ENCODE measurements at places on chromosomes 6 and 20. TPM values are rescaled to one million over a fixed set of nuclear protein-coding genes. Genes with fewer than 3 reads are reported as not detected.

DNA sequence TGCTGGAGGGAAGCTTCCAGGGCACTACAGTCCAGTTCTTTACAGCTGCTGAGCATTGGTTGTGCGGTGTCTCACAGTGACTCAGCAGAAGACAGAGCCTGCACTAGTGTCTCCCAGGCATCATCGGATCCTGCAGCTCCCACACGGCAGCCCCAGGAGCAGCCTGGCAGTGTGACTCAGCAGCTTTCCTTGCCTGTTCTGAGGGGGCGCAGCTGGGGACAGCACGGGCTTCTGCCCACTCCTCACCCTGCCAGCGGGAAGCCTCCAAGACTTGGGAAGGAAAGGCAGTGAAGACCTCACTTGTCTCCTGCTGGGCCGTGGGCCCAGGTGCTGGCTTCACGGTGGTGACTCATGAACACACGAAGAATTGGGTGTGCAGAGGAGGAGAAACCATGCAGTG, 165.4 kb downstream of the SYNDIG1 start:
- peak; percentile 85 for DNase-seq

DNA sequence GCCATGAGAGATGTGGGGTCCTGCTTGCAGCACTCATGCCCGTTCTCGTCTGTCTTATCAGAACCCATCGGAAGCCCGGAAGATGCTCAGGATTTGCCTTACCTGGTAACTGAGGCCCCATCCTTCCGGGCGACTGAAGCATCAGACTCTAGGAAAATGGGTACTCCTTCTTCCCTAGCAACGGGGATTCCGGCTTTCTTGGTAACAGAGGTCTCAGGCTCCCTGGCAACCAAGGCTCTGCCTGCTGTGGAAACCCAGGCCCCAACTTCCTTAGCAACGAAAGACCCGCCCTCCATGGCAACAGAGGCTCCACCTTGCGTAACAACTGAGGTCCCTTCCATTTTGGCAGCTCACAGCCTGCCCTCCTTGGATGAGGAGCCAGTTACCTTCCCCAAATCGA, 8.3 kb downstream of the PI16 start:
- peak; percentile 61 for DNase-seq

DNA sequence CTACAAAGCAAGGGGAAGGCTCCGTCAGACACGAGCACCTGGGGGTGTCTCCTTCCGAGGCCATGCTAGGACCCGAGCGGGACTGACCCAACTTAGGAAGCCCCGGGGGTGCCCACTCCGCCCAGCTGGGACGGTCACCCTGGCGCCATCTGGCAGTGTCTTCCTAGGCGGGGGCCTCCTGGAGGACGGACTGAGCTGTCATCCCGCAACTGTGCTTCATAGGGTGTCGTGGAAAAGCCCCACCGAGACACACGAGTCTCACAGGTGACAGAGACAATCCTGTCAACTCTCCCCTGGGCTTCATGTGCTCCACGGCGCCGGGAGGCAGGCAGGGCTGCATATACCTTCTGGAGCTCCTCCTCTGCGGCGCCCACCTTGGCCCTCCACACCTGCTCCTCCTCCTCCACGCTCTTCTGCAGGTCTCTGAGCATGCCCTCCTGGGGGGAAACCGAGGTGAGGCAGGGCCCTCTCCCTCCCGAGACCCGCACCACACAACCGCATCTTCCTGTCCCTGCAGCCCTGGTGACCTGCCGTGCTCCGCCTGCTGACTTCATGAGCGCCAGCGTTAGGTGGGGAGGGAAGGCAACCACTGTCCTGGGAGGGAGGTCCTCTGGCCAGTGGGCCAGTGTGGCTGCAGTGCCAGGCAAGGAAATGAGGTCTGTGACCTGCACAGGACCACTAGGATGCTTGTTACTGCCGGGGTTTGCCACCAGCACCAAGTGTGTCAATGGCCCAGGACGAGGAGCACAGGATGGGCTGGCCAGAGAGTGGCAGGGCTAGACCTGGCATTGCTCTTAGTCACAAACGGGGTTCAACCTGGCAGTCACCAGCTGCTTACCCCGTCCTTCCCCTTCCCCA, 50.7 kb downstream of the DSTN start:
- DNase-seq: no peak

DNA sequence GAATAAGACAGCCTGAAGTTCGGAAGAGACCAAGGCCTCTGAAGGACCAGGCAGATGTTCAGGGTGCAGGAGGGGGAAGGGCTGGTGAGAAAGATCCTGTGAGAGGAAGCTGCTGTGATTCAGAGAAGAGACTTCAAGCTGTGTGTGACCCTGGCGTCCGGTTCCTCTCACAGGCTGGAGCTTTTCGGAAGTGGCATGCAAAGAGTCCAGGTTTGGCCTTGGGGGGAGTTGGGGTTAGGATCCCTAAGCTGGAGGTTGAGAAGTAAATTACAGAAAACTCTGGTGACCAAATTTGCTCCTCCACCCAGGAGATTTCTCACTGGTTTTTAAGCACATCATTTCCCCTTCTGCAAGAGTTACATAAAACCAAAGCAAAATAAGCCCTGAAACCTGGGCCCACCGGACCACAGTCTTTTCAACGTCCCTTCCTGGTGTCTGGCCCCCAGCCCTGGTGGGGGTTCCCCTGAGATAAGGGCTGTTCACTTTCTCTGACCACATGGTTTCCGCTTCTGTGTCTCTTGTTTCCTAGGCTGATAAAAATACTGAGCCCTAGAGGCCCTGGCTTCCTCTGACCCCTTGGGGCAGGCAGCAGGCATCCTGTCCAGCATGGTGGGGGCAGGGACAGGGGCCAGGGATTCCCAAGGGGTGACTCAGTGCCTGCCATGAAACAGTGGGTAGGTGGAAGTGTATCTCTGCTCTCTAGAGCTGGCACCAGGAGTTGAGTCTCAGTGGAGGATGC, 12.0 kb upstream of the LTA start:
- DNase-seq: no peak

GRCh38 chr6:168741305-168741704, 300.3 kb downstream of the SMOC2 start:
- no peak for DNase-seq

- no peak for DNase-seq
Measured at GRCh38 chr6:116461331-116461931, at the start of gene CALHM6. Gene CALHM6, plus strand, starts transcription at chr6:116461375. Its CDS starts 555 bp downstream, at chr6:116461930.

DNA sequence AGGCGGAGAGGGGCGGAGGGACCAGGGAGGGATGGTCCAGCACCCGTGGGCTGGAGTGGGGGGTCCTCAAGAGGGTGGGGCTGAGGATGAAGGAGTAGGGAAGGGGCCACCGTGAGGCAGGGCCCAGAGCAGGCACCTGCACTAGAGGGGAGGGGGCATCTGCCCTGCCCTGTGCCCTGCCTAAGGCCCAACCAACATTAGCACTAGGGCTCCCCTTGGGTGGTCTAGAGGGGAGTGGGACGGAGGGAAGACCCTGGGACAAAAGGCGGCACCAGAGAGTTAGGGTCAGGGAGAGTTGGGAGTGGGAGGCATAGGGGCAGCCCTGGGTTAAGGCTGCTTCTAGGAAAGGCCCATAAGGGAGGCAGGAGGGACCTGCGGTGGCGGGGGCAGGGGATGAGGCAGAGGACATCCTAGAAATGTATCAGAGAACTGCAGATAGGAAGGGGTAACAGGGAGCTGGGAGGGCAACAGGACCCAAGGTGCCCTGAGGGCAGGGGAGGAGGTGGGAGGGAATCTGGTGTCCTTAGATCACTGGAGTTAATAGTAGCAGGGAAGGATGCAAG, 24.5 kb downstream of the HLA-F start:
- DNase-seq: no peak

- DNase-seq: no peak
Measured at GRCh38 chr6:169813969-169814368, 62.5 kb downstream of the ERMARD start.

GRCh38 chr6:143578054-143578453, 66.5 kb upstream of the FUCA2 start:
- DNase-seq: no peak

DNA sequence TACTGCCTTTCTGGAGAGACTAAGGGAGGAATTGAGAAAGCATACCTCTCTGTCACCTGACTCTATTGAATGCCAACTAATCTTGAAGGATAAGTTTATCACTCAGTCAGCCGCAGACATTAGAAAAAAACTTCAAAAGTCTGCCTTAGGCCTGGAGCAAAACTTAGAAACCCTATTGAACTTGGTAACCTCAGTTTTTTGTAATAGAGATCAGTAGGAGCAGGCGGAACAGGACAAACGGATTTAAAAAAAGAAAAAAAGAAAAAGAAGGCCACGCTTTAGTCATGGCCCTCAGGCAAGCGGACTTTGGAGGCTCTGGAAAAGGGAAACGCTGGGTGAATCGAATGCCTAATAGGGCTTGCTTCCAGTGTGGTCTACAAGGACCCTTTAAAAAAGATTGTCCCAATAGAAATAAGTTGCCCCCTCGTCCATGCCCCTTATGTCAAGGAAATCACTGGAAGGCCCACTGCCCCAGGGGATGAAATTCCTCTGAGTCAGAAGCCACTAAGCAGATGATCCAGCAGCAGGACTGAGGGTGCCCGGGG, 43.1 kb upstream of the RNF182 start:
- DNase-seq: no peak

DNA sequence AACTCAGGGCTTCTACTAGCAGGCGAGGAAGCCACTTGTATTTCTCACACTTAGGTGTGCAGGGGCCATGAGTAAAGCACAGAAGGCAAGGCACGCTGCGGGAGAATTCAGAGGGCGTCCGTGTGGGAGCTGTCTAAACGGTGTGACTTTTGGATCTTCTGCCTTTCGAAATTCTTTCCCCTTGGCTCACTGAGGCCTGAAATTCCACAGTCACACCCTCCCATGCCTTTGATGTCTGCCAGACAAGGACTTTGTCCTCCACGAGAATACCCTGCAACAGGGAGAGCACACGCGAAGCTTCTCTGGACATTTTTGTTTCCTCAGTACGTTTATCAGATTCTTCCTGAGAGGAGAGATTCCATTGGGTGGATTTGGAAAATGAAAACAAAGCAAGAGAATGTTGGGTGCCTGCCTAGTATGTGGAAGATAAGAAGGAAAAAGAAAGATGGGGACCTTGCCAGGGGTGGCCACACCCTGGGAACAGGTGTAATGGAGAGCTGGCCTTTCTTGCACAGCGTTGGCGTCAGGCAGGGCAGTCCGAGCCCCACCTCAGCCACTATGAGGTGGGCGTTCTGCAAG, 235.7 kb downstream of the MYLK4 start:
- DNase-seq: no peak

DNA sequence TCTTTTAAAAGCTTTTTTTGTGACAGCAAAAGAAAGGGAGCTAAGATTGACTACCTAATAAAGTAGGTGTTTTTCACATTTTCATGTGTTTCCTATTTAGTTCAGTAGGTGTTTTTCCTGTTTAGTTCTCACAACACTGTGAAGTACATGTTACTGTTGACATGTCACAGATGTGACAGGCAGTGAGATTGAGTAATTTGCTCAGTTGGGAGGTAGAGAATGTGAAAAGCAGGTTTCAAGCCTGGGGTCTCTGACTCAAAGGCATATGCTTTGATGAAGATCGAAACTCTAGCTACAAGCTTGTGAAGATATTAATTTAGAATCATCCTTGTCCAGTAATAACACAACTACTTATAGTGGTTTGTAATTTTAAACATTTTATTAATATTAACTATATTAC, 43.1 kb downstream of the SLX4IP start:
- no peak for DNase-seq

- no peak for DNase-seq
Measured at GRCh38 chr6:39005774-39006173, 42.8 kb upstream of the GLP1R start.

DNA sequence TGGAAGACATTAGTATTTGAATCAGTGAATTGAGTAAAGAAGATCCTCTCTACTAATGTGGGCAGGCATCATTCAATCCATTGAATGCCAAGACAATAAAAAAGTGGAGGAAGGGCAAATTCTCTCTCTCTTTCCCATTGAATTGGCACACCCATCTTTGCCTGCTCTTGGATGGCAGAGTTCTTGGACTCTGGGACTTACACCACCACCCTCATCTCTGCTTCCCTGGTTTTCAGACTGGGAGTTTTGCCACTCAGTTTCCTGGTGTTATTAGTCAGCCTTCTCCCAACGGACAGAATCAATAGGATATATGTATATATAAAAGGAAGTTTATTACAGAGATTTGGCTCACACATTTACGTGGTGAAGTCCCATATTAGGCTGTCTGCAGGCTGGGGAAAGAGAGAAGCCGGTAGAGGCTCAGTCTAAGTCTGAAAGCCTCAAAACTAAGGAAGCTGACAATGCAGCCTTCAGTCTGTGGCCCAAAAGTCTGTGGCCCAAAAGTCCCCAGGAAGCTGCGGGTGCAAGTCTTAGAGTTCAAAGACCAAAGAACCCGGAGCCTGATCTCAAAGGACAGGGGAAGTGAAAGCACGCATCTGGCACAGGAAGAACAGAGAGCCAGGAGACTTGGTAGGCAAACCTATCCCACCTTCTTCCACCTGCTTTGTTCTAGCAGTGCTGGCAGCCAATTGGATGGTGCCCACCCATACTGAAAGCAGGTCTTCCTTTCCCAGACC, 64.4 kb downstream of the SMPDL3A start:
- DNase-seq: no peak

- DNase-seq: no peak
Measured at GRCh38 chr6:37285861-37286311, 27.9 kb upstream of the TMEM217 start.

DNA sequence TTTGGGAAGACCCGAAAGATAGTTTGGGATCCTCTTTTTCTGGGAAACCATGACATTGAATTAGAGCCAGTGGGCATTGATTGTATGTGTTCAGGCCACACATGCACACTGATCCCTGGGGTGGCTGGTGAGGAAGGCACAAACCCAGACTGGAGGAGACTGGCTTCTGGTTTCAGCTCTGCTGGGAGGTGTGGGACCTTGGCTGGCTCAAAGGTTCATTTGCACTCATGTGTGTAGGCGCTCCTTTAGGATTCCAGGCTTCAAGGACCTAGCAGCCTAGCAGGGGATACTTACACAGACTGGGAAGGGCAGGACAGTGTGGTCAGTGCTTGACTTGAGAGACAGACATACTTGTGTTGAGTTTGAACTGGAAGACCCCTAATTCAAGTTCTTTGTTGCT, 7.2 kb downstream of the RIN2 start:
- DNase-seq: no peak

- DNase-seq: no peak
Measured at GRCh38 chr20:34642009-34642408, 34.9 kb downstream of the PIGU start.

Gene FRK
- 0.31 TPM for total RNA-seq

Gene B3GAT2
- total RNA-seq: 18.6 TPM

Gene POU5F1
- total RNA-seq: not detected

Gene HCK
- 3.3 TPM for total RNA-seq

Gene THBD
- total RNA-seq: 0.94 TPM

Data from occipital lobe (tissue), 3 donors.